ENCODE measurements at places on chromosomes 1 and 21. TPM values are rescaled to one million over a fixed set of nuclear protein-coding genes. Genes with fewer than 3 reads are reported as not detected.

GRCh38 chr21:33433001-33433400 lies 29.8 kb downstream of the IFNGR2 start:
- DNase-seq = no peak

DNA sequence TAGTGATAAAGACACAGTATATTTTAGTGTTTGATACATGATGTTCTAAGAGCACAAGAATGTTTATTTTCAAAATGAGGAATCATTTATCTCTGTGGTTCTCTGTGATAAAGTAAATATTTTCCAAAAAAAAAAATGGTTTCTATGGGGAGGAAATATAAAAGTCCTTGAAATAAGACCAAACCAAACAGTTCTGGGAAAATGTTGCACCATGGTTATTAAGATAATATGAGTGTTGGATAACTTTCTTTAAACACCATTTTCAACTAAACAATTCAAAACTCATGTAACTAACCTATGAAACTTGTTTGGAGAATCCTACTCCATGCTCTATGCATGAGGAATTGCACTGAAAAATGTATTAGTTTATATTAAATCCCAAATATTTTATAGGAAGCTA lies 184.6 kb downstream of the KCNT2 start:
- DNase-seq = no peak

IQGAP3 gene
- total RNA-seq = 13.4 TPM

CADM3 gene
- total RNA-seq = 5.7 TPM

CELA3B gene
- total RNA-seq = not detected

DNA sequence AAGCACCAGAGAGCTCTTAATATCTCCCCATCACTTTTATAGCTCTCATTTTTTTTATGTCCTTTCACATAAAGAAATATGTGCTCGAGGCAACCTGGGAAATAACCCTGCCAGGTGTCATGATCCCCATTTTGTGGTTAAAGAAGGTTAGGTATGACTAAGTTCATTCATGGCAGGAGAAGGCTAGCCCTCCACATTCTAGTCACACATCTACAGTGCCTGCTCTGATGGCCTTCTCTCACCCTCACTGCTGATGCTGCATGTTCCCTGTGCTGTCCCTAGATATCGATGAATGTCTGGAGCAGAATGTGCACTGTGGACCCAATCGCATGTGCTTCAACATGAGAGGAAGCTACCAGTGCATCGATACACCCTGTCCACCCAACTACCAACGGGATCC lies 187.5 kb downstream of the TPR start:
- DNase-seq = no peak

MTARC1 gene
- total RNA-seq = 0.93 TPM

- DNase-seq = no peak
Measured at GRCh38 chr1:10613861-10614260, 139.1 kb downstream of the PEX14 start.

DNA sequence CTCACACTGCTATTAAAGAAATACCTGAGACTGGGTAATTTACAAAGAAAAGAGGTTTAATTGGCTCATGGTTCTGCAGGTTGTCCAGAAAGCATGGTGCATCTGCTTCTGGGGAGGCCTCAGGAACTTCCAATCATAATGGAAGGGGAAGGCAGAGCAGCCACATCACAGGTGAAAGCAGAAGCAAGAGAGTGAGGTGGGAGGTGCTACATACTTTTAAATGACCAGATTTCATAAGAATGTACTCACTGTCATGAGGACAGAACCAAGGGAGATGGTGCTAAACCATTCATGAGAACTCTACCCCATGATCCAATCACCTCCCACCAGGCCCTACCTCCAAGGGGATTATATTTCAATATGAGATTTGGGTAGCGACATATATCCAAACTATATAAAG lies 55.7 kb downstream of the MRPL39 start:
- no peak for DNase-seq

- DNase-seq = peak; percentile 38
Measured at GRCh38 chr1:28172713-28173150, 3.8 kb downstream of the PTAFR start.

C1orf116 gene
- total RNA-seq = 0.31 TPM

FCAMR gene
- 0.31 TPM for total RNA-seq

- peak; percentile 76 for DNase-seq
Measured at GRCh38 chr1:184982002-184982954, 8.0 kb upstream of the NIBAN1 start.

DNA sequence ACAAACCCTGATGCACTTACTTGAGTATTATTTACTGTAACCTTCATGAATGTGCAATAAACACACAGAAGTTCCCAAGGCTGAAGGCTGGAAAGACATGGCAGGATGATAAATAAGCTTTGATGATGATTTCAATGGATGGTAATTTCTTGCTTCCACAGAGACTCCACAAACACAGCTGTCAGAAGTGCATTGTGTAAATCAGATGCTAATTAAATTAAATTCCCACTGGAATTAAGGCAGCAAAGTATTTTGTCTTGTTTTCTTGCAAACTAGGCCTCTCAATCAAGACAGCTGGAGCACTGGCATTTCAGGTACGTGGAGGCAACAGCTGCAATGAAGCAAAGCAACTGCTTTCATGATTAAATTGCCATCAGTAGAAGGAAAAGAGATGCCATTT lies 24.1 kb downstream of the FAM177B start:
- DNase-seq = no peak

- DNase-seq = no peak
Measured at GRCh38 chr1:235313262-235313661, 14.7 kb downstream of the ARID4B start.

JAM2 gene
- total RNA-seq = 93.5 TPM

DNA sequence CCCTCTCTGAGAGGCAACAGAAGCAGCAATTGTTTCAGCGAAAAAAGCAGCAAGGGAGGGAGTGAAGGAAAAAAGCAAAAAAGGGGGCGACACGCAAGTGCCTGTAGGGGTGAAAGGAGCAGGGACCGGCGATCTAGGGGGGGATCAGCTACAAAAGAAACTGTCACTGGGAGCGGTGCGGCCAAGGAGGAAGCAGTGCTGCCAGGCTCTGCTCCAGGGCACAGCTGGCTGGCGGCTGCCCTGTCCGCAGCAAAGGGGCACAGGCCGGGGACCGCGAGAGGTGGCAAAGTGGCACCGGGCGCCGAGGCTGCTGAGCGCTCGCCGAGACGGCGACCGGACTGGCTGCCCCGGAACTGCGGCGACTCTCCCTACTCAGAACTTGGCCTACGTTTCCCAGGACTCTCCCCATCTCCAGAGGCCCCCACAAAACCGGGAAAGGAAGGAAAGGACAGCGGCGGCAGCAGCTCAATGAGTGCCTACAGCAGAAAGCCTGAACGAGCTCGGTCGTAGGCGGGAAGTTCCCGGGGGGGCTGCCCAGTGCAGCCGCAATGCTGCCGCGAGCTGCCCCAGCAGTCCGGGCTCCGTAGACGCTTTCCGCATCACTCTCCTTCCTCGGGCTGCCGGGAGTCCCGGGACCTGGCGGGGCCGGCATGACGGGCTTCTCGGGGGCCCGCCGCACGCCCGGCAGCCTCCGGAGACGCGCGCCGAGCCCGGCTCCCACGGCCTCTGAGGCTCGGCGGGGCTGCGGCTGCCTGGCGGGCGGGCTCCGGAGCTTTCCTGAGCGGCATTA lies 1.0 kb upstream of the CDKN2C start:
- peak; percentile 59 for DNase-seq

- no peak for DNase-seq
Measured at GRCh38 chr1:202305168-202305567, 36.6 kb downstream of the UBE2T start.

SCCPDH gene
- 103 TPM for total RNA-seq

Data from testis (tissue), 5 donors.